Esophagus muscularis mucosa (tissue), 4 donors: ENCODE measurements at places on chromosomes 2 and 18.

- DNase-seq, result no peak
- no peak overlapping the region for H3K4me3 ChIP-seq
- H3K27me3 ChIP-seq, result no peaks in the 10 kb centered on the region
- no peaks in the 10 kb centered on the region for H3K4me1 ChIP-seq
Observed at GRCh38 chr2:168002021-168002553, 245.3 kb downstream of the STK39 start.

DNA sequence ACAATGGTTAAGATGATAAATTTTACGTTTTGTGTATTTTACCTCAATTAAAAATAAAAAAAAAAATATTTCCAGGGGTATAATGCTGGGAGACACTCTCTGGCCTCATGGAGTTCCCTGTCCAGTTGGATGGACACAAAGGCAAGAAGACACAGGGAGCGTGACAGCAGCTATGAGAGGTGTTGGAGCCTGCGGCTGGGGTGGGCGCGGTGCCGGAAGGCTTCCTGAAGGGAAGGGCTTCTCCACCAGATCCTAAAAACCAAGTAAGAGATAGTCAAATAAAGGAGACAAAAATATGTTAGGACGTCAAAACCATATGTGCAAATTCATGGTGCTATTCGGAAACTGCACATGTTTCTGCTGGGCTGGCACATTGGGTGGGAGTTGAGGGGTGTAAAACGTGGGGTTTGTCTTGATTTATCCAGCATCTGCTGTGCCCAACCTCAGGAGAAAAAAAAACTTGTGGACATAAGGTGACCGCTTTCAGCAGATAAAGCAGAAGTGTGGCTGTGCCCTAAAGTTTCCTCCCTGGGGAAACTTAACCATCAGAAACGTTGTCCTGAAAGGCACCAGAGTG lies 467.6 kb downstream of the RNF144A start:
- no peak overlapping the region for H3K4me3 ChIP-seq
- no peaks in the 10 kb centered on the region for H3K36me3 ChIP-seq
- DNase-seq, result peak; percentile 78
- no peaks in the 10 kb centered on the region for H3K4me1 ChIP-seq

DNA sequence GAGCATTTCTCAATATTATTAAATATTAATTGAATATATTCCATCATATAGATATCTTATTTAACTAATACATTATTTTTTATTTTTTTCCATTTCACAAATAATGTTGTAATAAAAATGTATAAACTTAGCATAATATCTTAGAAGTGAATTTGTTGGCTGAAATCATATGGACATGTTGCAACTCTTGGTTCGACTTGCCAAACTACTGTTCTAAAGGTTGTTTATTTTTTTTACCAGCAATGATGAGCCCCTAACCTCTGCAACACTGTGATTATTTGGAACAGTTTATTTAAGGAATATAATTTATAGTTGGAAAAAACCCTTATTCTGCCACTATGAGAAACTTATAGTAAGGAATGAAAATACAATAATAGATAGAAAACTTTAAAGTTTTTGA lies 8.8 kb upstream of the NAB1 start:
- H3K4me1 ChIP-seq, result peaks cover 66% of the 10 kb centered on the region
- no peaks in the 10 kb centered on the region for H3K27me3 ChIP-seq
- H3K4me3 ChIP-seq, result no peak overlapping the region
- no peaks in the 10 kb centered on the region for H3K36me3 ChIP-seq

DNA sequence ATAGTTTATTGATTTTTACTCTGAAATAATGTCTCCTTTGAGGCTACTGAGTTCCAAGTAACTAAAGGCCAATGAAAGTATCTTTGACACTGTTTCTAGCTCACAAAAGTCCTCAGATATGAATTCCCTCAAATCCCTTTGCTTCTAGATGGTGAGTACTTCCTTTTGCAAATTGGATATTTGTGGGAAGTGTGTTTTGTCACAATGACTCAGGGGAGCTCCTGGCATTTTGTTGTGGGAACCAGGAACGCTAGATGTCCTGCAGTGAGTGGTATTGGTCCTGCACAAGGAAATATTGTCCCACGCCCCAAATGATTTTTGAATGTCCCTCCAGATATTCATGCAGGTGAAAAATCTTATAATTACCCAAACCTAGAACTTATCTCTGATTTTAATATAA lies 24.3 kb downstream of the TACR1 start:
- no peak overlapping the region for H3K27ac ChIP-seq
- H3K4me3 ChIP-seq, result no peak overlapping the region
- H3K27me3 ChIP-seq, result no peaks in the 10 kb centered on the region
- no peaks in the 10 kb centered on the region for H3K4me1 ChIP-seq
- H3K36me3 ChIP-seq, result no peaks in the 10 kb centered on the region
- DNase-seq, result no peak

GRCh38 chr2:239537633-239538356 lies 137.0 kb upstream of the HDAC4 start:
- no peaks in the 10 kb centered on the region for H3K36me3 ChIP-seq
- no peak for DNase-seq
- no peak overlapping the region for H3K27ac ChIP-seq

- DNase-seq, result no peak
- H3K4me3 ChIP-seq, result no peak overlapping the region
- H3K4me1 ChIP-seq, result peaks cover 24% of the 10 kb centered on the region
- no peaks in the 10 kb centered on the region for H3K27me3 ChIP-seq
Observed at GRCh38 chr2:208013285-208014178, 11.8 kb downstream of the PLEKHM3 start.

GRCh38 chr2:61100801-61101200 lies 35.1 kb downstream of the SANBR start:
- H3K4me3 ChIP-seq, result no peak overlapping the region
- no peak for DNase-seq
- H3K4me1 ChIP-seq, result no peaks in the 10 kb centered on the region
- no peak overlapping the region for H3K27ac ChIP-seq
- no peaks in the 10 kb centered on the region for H3K27me3 ChIP-seq

DNA sequence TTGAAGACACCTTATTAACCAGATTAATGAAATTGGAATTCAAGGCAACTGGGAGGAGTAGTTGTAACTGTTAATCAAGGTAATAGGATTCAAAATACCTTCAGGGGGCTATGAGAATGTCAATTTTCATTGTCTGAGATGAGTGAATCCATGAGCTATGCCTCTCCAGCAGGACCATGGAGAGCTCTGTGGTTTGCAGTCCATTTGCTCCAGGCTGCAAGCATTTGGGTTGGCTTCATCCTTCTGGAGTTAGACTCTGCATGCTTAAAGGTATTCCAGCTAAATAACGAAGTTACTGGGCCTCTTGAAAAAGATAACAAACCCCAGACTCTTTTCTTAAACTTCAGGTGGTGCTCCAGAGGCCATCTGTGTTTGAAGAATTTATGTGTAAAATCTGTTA lies 207.1 kb upstream of the SLC8A1 start:
- H3K36me3 ChIP-seq, result no peaks in the 10 kb centered on the region
- no peak overlapping the region for H3K4me3 ChIP-seq
- H3K27ac ChIP-seq, result no peak overlapping the region

DNA sequence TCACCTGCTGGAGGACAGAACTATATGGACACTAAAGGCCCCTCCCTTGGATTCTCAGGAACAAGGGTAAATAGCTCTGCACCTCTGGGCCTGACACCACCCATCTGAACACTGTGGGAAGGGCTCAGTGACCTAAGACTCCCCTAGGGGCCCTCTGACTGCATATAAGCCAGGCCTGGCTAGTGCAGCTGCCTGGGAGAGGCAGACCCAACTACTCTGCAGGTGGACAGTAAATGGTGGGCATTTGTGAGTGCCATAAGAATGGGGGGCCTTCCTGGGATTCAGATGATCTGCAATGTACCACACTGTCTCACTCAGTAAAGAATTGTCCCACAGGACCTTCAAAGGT lies 11.2 kb upstream of the WIPF1 start:
- H3K4me1 ChIP-seq, result peaks cover 57% of the 10 kb centered on the region
- H3K36me3 ChIP-seq, result no peaks in the 10 kb centered on the region
- DNase-seq, result peak; percentile 14
- no peak overlapping the region for H3K4me3 ChIP-seq

DNA sequence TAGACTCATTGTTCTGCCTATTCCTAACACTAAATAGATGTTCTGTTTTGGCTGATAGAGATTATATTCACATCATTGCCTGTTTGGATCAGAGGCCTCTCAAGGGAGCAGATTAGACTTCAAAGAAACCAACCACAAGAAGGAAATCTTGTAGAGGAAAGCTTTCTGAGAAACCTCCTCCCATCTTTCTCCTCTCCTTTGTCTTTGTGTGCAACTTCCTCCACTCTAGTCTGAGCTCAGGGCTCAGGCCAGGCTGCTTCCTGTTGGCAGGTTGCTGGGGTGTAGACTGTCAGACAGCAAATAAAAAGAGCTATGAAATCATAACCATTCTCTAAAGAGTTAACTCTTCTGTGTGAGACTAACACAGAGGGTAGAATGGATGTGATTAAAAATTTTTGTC lies 113.0 kb downstream of the TGFA start:
- no peaks in the 10 kb centered on the region for H3K27me3 ChIP-seq
- H3K4me3 ChIP-seq, result no peak overlapping the region

- H3K4me3 ChIP-seq, result no peak overlapping the region
- DNase-seq, result no peak
- H3K4me1 ChIP-seq, result peaks cover 20% of the 10 kb centered on the region
- H3K27ac ChIP-seq, result peak overlapping the region; percentile 50
Observed at GRCh38 chr2:195612611-195613495, 44.2 kb upstream of the SLC39A10 start.

DNA sequence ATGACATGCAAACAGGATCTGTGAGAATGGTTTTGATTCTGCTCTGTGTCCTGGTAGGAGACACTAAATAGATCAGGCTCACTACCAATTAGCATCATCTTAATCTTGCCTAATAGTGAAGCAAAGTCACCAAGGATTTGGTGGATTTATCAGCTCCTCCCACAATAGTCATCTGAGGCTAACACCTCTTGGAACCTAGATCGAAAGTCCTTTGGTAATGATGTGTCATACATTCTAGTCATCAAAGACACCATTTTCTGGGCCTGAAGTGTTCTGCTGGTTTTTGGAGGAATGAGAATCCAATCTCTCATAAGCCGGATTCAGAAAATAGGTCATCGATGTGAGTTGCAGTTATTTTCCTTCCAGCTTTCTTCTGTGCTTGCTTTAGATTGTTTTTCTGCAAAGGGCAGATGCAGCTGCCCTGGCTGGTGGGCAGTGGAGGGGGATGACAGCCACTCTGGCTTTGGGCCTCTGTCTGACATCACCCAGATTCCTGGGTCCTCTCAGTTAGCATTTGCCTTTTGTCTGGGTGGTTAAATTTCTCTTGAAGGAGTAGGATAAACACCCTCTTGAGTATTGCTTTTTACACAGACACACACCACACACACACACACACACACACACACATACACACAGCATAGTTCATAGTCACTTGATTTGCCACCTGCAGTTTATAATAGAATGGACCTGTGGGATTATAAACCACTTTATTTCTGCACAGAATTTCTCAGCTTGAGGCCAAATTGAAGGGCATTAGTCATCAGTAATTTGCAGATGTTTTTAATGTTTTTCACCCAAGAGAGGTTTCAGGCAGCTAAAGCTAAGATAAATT lies at the start of gene MYO3B:
TSS of gene MYO3B (plus strand) at position 198 of the 832 bp plus-strand sequence. CDS start at position 339, 141 bp downstream.
- no peak within 1 kb of the TSS for H3K4me3 ChIP-seq
- H3K36me3 ChIP-seq, result no peaks in the 10 kb centered on the region
- no peaks in the 10 kb centered on the region for H3K27me3 ChIP-seq
- no peaks in the 10 kb centered on the region for H3K4me1 ChIP-seq
- DNase-seq, result no peak

GRCh38 chr18:57915248-57915647 lies 112.1 kb upstream of the ATP8B1 start:
- H3K27me3 ChIP-seq, result no peaks in the 10 kb centered on the region
- H3K27ac ChIP-seq, result no peak overlapping the region
- H3K4me3 ChIP-seq, result no peak overlapping the region
- DNase-seq, result no peak
- no peaks in the 10 kb centered on the region for H3K36me3 ChIP-seq
- H3K4me1 ChIP-seq, result no peaks in the 10 kb centered on the region

GRCh38 chr2:177352441-177353186 lies 40.0 kb upstream of the AGPS start:
- no peak for DNase-seq
- no peaks in the 10 kb centered on the region for H3K27me3 ChIP-seq
- H3K36me3 ChIP-seq, result no peaks in the 10 kb centered on the region
- H3K27ac ChIP-seq, result peak overlapping the region; percentile 55
- H3K4me3 ChIP-seq, result no peak overlapping the region
- H3K4me1 ChIP-seq, result peaks cover 29% of the 10 kb centered on the region

GRCh38 chr2:71787476-71788185 lies 334.3 kb downstream of the DYSF start:
- H3K4me1 ChIP-seq, result no peaks in the 10 kb centered on the region
- H3K36me3 ChIP-seq, result no peaks in the 10 kb centered on the region
- H3K4me3 ChIP-seq, result no peak overlapping the region
- no peak overlapping the region for H3K27ac ChIP-seq
- H3K27me3 ChIP-seq, result no peaks in the 10 kb centered on the region

GRCh38 chr2:123890148-123890547 lies 134.9 kb upstream of the CNTNAP5 start:
- no peaks in the 10 kb centered on the region for H3K4me1 ChIP-seq
- no peak for DNase-seq
- no peaks in the 10 kb centered on the region for H3K36me3 ChIP-seq
- H3K4me3 ChIP-seq, result no peak overlapping the region
- no peaks in the 10 kb centered on the region for H3K27me3 ChIP-seq

- peaks cover 43% of the 10 kb centered on the region for H3K36me3 ChIP-seq
- DNase-seq, result no peak
- no peak overlapping the region for H3K4me3 ChIP-seq
- no peaks in the 10 kb centered on the region for H3K27me3 ChIP-seq
- H3K4me1 ChIP-seq, result no peaks in the 10 kb centered on the region
Observed at GRCh38 chr2:70214953-70215549, 24.2 kb upstream of the C2orf42 start.

DNA sequence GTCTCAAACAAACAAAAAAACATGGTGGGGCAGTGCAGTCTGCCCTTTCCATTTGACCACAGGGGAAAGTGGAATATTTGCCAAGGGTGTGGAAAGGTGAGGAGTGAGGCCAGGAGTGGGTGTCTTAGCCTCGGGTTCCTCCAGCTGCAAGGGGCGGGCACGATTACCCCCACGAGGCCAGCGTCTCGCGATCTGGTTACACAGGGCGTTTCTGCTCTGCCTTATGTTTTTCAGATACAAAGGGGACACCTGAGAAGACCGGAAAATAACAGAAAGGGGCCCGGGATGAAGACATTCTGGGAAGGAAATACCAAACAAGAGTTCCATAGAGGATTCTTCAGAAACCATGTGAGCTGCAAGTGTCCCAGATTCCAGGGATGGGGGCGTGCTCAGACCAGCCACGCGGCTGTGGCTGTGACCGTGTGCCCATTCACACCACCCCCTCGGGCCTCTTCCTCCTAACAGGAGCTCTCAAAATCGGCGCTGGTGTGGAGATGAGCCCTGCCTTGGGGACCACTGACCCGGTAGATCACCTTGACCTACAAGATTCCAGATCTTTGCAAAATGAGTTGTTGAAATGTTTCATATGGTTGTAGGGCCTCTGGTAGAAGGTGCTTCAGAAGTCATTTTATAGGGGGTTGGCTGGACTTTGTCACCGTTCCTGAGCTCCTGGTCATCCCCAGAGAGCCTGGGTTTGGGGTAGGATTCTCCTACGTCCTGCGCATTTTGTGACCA lies 34.2 kb downstream of the FAM178B start:
- no peaks in the 10 kb centered on the region for H3K36me3 ChIP-seq
- no peak overlapping the region for H3K4me3 ChIP-seq
- no peak for DNase-seq
- H3K4me1 ChIP-seq, result peaks cover 52% of the 10 kb centered on the region
- peak overlapping the region; percentile 83 for H3K27ac ChIP-seq

GRCh38 chr18:10051877-10052631 lies 138.2 kb downstream of the VAPA start:
- peak; percentile 94 for DNase-seq
- no peaks in the 10 kb centered on the region for H3K27me3 ChIP-seq
- H3K27ac ChIP-seq, result peak overlapping the region; percentile 68

- no peak overlapping the region for H3K27ac ChIP-seq
- H3K4me1 ChIP-seq, result no peaks in the 10 kb centered on the region
- H3K27me3 ChIP-seq, result no peaks in the 10 kb centered on the region
Observed at GRCh38 chr2:156666130-156666785, 230.1 kb downstream of the GPD2 start.
